Activated naive CD8-positive, alpha-beta T cell treated with anti-CD3 and anti-CD28 coated beads, Interleukin-2, amount 10 ng/mL, durations not matched to agents 7 days and 5 days (primary cell): ENCODE measurements at places on chromosomes 13 and 19. TPM values are rescaled to one million over a fixed set of nuclear protein-coding genes. Genes with fewer than 3 reads are reported as not detected.

Gene SLC25A41
- total RNA-seq = 1.0 TPM

Gene LILRA2
- not detected for total RNA-seq

Gene CAPN12
- total RNA-seq = 26.4 TPM

Gene CEACAM21
- total RNA-seq = 75.4 TPM

Gene ANKLE1
- 5.7 TPM for total RNA-seq

Gene LGALS7B
- total RNA-seq = not detected

Gene ZNF223
- 3.3 TPM for total RNA-seq

Gene CAPS
- total RNA-seq = 28.8 TPM

Gene KCNRG
- 0.77 TPM for total RNA-seq

Gene ZNF880
- 30.1 TPM for total RNA-seq

Gene CNN1
- total RNA-seq = not detected

Gene ZNF730
- 1.6 TPM for total RNA-seq

Gene KLK3
- not detected for total RNA-seq

Gene SLC17A7
- total RNA-seq = 0.14 TPM

Gene SKA3
- 26.1 TPM for total RNA-seq

Gene LILRA6
- 0.60 TPM for total RNA-seq

Gene DMKN
- total RNA-seq = 3.5 TPM

Gene LRRC8E
- not detected for total RNA-seq

Gene ZC3H13
- total RNA-seq = 40.7 TPM

Gene SEMA6B
- 1.00 TPM for total RNA-seq

Gene GAS6
- total RNA-seq = 2.1 TPM
